Hematopoietic multipotent progenitor cell treated with erythropoietin and hydrocortisone succinate and interleukin-3 and kit ligand, for 6 days (in vitro differentiated cells): ENCODE measurements at places on chromosomes 5 and 9.

- no peak for DNase-seq
Measured at GRCh38 chr9:17962747-17963146, 383.9 kb downstream of the SH3GL2 start.

GRCh38 chr9:99029083-99029645, 75.7 kb upstream of the TGFBR1 start:
- DNase-seq: no peak

DNA sequence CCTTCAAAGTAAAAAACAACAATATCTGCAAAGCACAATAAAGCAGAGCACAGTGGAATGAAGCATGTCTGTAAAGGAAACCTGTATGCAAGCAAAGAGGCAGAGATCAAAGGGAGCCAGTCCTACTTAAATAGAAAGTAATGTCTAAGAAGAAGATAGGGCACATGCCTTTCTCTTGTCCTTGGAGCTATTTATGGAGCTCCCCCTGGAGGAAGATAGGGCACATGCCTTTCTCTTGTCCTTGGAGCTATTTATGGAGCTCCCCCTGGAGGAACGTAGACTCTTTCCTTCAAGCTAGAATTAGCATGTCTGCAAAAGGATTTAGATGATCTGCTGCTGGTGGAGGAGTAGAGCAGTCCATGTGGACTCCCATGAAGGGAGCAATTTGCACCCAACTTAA, 168.1 kb upstream of the RASEF start:
- no peak for DNase-seq

- peak; percentile 35 for DNase-seq
Measured at GRCh38 chr9:33524306-33524947, 376 bp downstream of the ANKRD18B start.

- DNase-seq: no peak
Measured at GRCh38 chr9:126117158-126117425, 209.5 kb upstream of the MVB12B start.

GRCh38 chr5:137096149-137097103, 402.7 kb downstream of the SPOCK1 start:
- DNase-seq: no peak

GRCh38 chr5:59831326-59832010, 62.1 kb downstream of the PDE4D start:
- DNase-seq: no peak

GRCh38 chr5:136853971-136854370, 488.6 kb upstream of the TRPC7 start:
- DNase-seq: no peak

- peak; percentile 44 for DNase-seq
Measured at GRCh38 chr9:122053064-122053463, 40.0 kb downstream of the TTLL11 start.

GRCh38 chr5:135391869-135392255, 7.2 kb downstream of the MACROH2A1 start:
- DNase-seq: no peak

- peak; percentile 98 for DNase-seq
Measured at GRCh38 chr5:141605523-141606277, 13.1 kb downstream of the DIAPH1 start.

DNA sequence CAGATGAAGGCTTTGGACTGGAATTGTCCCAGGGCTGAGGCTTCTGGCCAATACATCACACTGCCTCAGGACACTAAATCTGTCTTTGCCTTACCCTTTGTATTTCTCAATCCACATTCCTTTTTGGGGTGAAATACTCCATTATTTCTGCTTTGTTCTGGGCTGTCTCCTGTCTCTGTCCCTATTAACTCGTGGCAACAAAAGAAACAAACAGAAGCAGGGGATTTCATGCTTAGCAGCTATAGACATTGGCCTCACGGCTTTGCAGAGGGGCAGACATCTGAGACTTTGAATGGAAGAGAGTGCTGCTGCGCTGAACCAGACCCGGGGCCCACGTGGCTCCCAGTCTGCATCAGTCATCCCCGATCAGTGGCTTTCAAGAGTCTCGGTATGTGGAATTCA, 129.7 kb downstream of the ARL15 start:
- DNase-seq: no peak

DNA sequence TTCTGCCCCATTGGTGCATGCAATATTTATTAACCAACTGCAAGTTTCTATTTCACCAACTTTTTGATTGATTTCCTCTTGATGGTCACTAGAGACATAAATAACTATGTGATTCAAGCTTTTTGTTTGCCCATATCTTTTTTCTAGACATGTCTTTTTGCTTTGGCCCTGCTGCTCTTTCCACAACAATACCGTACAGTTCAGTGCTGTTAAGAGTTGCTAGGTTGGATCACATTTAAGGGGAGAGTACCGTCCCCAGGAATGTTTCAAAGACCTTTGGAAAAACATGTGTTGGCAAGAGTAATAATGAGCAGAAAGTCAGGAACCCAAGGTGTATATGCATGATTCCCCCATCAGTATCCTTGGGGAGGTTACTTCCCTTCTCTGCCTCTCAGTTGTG, 268.8 kb upstream of the RFX3 start:
- DNase-seq: no peak

DNA sequence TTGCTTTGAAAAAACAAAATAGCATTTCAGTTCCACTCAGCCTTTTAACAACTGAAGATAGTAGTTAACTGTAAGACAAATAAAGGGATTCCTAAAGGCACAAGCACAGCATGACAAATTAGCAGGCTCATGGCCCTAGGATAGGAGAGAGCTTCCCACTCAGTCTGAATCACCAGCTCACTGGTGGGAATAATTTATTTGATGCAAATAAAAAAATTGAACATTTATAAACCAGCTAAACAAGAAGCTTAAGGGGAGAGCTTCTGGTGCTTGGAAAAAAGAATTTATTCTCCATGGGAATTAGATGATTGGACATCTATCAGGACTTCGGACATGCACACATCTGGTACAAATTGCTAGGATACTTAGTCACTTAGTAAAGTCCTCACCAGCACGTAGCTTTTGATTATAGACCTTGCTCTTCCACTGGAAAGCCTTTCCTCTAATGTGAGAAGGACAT, 294.1 kb upstream of the TNC start:
- no peak for DNase-seq

DNA sequence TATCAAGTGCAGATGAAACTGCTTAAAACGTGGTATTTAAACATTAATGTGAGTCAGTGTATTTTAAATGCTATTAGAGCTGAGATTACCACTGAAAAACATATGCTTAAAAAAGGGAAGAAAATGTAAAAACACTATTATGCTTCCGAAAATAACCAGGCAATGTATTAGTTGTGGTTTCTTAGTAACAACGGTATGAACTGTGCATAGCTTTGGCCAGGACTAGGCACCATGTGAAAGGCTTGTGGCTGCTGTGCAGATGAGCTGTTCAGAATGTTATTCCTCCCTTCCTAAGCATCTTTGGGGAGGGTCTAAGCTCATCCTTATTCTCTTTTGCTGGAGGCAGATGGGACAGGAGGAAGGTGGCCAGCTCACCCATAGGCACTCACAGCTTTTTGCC, 84.9 kb downstream of the NTRK2 start:
- DNase-seq: no peak
